ENCODE measurements at places on chromosomes 1 and 21. TPM values are rescaled to one million over a fixed set of nuclear protein-coding genes. Genes with fewer than 3 reads are reported as not detected.

GRCh38 chr21:39927304-39927886, 60.2 kb downstream of the PCP4 start:
- no peak overlapping the region for H3K4me3 ChIP-seq
- no peak overlapping the region for H3K27ac ChIP-seq
- peak; percentile 17 for DNase-seq

The FAM151A gene
- polyA plus RNA-seq = not detected

DNA sequence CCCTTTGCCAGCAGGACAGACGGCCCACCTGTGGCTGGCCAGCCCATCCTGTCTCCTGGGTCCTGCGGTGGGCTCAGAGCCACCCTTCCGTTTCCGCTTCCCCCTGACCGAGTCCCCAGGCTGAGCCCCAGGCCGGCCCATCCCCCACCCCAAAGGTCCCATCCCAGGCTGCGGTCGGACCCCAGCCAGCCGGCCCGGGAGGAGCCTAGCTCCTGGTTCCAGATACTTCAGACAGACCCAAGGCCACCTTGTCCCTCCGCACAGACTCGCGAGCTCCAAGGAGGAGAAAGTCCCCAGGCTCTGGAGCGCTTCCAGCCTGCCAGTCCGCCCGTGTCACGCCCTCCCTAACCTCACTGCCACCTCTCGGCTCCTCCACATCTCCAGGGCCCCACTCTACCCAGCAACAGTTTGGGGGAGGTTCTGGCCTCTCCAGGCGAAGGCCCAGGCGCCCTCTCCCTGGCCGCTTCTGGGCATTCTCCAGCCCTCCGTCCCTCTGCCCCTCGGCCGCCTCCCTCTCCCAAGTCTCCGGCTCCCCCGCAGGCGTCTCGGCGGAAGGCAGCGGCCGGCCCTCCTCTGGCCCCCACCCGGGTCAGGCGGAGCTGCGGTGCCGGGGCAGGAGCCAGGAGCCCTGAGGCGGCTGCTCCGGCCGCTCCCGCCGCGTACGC, 835 bp downstream of the LRRN2 start:
- H3K4me3 ChIP-seq = peak overlapping the region; percentile 83
- no peaks in the 10 kb centered on the region for H3K36me3 ChIP-seq
- no peak overlapping the region for H3K27ac ChIP-seq
- peaks cover 10% of the 10 kb centered on the region for H3K4me1 ChIP-seq
- H3K27me3 ChIP-seq = peaks cover 59% of the 10 kb centered on the region
- DNase-seq = peak; percentile 60

The RHCE gene
- polyA plus RNA-seq = 0.38 TPM

GRCh38 chr1:157151073-157151472, 12.9 kb upstream of the ETV3 start:
- no peak for DNase-seq
- H3K27me3 ChIP-seq = no peaks in the 10 kb centered on the region
- H3K4me1 ChIP-seq = peaks cover 8% of the 10 kb centered on the region
- no peaks in the 10 kb centered on the region for H3K36me3 ChIP-seq
- H3K27ac ChIP-seq = no peak overlapping the region

DNA sequence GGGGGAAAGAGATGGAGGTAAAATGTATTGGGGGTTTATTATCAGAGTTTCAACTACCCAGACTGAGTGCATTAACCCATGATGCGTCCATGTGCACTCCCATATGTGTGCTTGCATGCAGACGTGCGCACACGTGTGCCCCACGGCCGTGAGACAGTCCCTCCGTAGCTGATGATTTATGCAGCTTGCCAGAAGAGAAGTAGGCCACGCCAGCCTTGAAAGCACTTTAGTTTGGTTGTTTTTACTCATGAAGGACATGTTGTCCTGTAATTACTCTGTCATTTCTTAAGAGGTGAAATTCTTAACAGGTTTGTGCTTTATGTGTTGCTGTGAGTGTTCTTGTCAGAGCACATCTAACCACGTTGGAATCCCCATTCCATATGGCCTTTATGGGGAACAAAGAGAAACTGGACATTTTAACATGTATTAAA, 467.8 kb downstream of the LMO4 start:
- H3K27me3 ChIP-seq = no peaks in the 10 kb centered on the region
- DNase-seq = no peak
- H3K36me3 ChIP-seq = no peaks in the 10 kb centered on the region
- no peaks in the 10 kb centered on the region for H3K4me1 ChIP-seq

GRCh38 chr1:101079341-101079740, 53.8 kb upstream of the DPH5 start:
- H3K27ac ChIP-seq = no peak overlapping the region
- DNase-seq = no peak
- 0 out of 2 replicates have a peak, but pooled peaks cover 6% of the 10 kb centered on the region for H3K4me1 ChIP-seq
- no peaks in the 10 kb centered on the region for H3K36me3 ChIP-seq

DNA sequence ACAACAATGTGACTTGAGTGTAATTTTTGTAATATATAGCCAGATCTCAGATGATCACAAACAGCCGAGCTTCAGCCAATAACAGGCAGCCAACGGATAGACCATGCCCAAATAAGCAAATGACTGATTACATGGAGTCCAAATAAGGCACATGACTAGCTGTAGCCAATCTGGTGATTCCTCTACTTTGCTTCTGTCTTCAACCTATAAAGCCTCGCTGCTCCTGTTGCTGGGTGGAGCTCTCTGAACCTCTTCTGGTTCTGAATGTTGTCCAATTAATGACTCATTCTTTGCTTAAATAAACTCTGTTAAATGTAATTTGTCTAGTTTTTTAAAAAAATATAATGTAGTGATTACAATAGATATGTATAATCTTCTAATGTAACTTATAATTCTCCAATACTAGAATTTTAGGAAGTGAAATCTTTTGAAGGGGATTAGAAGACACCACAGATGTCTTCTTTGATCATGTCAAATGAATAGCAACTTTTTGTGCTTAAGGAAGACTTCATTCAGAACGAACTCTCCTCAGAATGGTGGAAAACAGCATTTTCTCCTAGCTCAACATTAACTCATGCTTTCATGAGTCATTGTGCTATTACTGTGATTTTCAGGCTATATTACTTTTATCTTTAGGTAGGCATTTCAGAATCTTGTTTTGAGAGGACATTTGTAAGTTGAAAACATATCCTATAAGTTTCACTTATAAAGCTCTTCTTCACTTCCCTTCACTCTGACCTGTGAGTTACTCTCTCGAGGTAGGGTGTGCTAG, 857.8 kb upstream of the B3GALT2 start:
- no peak overlapping the region for H3K27ac ChIP-seq
- H3K4me3 ChIP-seq = no peak overlapping the region

DNA sequence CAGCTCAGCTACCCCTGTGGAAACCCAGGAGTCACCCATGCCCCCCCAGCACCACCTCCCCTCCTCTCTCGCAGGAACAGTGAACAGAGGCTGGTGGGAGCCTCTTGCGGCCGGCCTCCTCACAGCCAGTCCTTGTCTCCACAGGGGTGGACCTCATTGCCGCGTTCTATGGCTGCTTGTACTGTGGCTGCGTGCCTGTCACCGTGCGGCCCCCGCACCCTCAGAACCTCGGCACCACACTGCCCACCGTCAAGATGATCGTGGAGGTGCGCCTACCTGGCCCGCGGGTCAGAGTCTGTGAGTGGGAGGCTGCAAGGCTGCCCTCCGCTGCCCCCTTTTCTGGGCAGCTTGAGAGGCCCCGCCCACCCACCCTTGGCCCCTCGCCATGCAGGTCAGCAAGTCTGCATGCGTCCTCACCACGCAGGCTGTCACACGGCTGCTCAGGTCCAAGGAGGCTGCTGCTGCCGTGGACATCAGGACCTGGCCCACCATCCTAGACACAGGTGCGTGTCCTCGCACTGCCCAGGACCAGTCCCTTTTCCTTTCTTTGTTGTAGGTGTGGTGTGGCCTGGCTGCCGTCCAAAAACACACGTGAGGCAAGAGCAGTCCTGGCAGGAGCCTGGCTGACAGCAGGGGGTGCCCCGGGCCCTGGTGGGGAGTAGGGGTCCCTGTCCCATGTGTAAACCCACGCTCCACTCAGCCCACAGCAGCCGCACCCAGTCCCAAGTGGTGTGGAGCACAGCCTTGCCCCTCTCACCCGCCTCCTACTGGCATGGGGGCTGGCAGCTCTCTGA, 50.3 kb downstream of the S100B start:
- no peaks in the 10 kb centered on the region for H3K4me1 ChIP-seq
- DNase-seq = no peak
- H3K36me3 ChIP-seq = no peaks in the 10 kb centered on the region
- no peak overlapping the region for H3K27ac ChIP-seq

DNA sequence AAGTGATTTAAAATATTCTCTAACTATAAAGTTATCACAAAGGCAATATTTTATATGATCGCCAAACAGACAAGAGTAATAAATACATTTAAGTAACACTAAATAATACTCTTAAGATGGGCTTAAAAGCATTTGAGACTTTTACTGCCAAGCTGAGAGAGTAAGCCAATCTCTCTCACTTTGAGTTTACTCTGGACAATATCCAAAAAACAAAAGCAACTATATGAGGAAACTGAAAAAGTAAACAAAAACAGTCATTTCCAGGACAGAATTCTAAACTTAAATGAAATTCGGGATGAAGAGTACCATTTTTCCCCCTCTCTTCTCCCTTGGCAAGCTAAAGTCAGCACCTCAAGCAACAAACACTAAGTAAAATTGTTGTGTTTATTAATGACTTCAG, 173.2 kb downstream of the COP1 start:
- H3K36me3 ChIP-seq = no peaks in the 10 kb centered on the region
- H3K27me3 ChIP-seq = no peaks in the 10 kb centered on the region
- H3K27ac ChIP-seq = no peak overlapping the region
- H3K4me3 ChIP-seq = no peak overlapping the region
- no peak for DNase-seq

The KRTAP20-2 gene
- polyA plus RNA-seq = not detected

The TFF1 gene
- polyA plus RNA-seq = not detected

GRCh38 chr1:23452011-23452411, 27.5 kb upstream of the TCEA3 start:
- 0 out of 2 replicates have a peak, but pooled peaks cover 4% of the 10 kb centered on the region for H3K36me3 ChIP-seq
- no peak for DNase-seq
- H3K4me1 ChIP-seq = no peaks in the 10 kb centered on the region
- no peaks in the 10 kb centered on the region for H3K27me3 ChIP-seq
- H3K27ac ChIP-seq = no peak overlapping the region

DNA sequence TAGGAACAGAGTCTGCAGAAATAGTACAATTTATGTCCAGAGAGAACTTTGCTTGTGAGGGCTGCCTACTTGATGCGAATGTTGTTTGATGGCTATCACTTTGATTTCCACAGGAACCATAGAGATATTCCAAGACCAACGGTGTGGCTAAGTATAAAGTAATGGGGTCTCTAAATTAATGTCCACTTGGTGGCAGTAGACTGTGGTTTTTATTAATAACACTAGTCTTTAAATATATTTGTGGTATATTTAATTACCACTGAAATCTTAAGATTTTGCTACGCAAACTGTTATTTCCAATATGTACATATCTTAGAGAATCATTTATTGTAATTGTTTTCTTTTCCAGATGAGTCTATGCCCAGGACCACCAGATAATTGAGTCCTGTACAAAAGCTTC, 647.9 kb downstream of the PLA2G4A start:
- no peaks in the 10 kb centered on the region for H3K27me3 ChIP-seq
- no peaks in the 10 kb centered on the region for H3K36me3 ChIP-seq
- H3K27ac ChIP-seq = no peak overlapping the region
- H3K4me1 ChIP-seq = peaks cover 23% of the 10 kb centered on the region

The SLC16A1 gene
- 218 TPM for polyA plus RNA-seq

The SIM2 gene
- polyA plus RNA-seq = 0.16 TPM

The OR2M3 gene
- not detected for polyA plus RNA-seq

The SLC30A10 gene
- polyA plus RNA-seq = 0.47 TPM

The HEYL gene
- 1.6 TPM for polyA plus RNA-seq

DNA sequence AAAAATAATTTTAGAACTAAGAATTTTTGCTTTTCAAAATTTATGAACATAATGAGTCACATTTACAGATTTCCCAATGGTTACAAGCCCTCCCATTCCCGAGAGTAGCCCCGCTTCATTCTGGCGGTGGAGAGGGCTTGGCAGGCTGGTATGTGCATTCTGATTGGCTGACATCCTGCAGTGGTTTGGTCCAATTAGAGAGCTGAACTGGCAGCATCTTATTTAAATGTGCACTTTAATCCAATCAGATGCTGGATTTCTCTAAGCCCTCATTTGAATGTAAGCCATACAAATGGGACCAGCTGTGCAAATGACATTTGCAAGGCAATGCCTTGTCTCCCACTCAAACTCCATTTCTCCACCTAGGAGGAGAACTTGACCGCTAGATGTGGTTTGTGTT, 18.0 kb upstream of the TRIM17 start:
- peaks cover 2% of the 10 kb centered on the region for H3K4me1 ChIP-seq
- no peaks in the 10 kb centered on the region for H3K36me3 ChIP-seq
- H3K27me3 ChIP-seq = peaks cover 55% of the 10 kb centered on the region
- no peak overlapping the region for H3K4me3 ChIP-seq
- no peak overlapping the region for H3K27ac ChIP-seq

DNA sequence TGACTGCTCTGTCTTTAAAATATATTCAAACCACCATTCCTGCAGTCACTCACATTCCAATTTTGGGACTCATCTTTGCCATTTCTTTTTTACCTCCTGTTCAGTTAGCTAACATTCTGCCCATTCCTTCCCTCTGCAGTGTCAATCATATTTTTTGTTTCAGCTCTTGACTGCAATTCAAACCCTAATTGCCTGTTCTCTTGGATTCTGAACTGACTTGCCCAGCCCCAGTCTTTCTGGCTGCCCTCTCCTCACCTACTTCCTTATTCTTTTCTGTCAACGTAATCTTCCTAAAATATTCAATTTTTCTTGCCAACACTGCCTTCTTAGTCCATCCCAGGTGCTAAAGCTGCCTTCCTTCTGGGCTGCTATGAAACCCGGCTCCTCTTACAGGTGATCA, 6.1 kb downstream of the PRDM2 start:
- no peak for DNase-seq
- H3K36me3 ChIP-seq = no peaks in the 10 kb centered on the region
- peaks cover 7% of the 10 kb centered on the region for H3K27me3 ChIP-seq
- H3K4me1 ChIP-seq = no peaks in the 10 kb centered on the region

The MAP10 gene
- polyA plus RNA-seq = 2.3 TPM

The PCSK9 gene
- 77.6 TPM for polyA plus RNA-seq

- H3K4me3 ChIP-seq = no peak overlapping the region
- H3K36me3 ChIP-seq = no peaks in the 10 kb centered on the region
- H3K27me3 ChIP-seq = no peaks in the 10 kb centered on the region
- peak; percentile 54 for DNase-seq
These were observed 38.5 kb upstream of the PDE9A start for GRCh38 chr21:42614811-42615351.

DNA sequence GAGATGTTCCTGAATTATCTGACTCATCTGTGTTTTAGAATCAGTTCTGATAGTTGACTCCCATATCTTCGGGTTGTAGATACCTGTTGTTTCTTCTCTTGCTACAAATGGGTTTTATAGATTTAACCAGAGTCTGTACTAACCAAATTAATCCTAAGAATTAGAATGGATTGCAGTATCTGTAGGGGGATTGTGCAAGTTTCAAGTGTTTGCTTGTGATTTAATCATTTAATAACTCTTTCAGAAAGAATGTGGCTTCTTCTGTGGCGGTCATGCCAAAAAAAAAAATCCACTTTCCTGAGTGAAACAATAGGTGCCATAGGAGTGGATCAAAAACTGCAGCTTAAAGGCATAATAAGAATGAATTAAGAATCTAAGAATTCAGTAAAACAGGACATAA, 9.4 kb downstream of the IPO9 start:
- H3K36me3 ChIP-seq = 0 out of 2 replicates have a peak, but pooled peaks cover 3% of the 10 kb centered on the region
- H3K27me3 ChIP-seq = no peaks in the 10 kb centered on the region
- DNase-seq = no peak
- H3K27ac ChIP-seq = 0 out of 2 replicates have a peak overlapping the region, but pooled peaks have one; percentile 17
- peaks cover 27% of the 10 kb centered on the region for H3K4me1 ChIP-seq

Data from GM23338 (cell line).